T-helper 1 cell (primary cell): ENCODE measurements at places on chromosomes 3 and 15.

DNA sequence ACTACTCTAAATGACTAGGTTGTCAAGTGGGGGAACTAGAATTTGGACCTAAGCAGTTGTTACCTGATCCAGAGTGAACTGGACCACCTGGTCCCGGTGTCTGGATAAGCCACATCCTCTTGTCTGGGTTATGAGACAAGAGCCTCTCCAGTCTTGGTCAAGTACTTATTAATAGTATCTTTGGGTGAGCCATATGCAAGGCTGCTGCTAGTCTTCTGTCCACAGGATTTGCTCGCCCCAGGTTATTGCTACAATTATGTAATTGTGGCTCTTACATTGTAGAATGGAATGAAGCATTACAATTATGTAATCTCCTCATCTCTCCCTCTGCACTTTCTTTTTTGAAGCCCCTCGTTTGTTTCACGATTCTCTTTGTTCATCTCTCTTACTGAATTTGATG lies 24.0 kb upstream of the AGBL1 start:
- DNase-seq: no peak

GRCh38 chr15:95884276-95884675 lies 446.2 kb upstream of the NR2F2 start:
- DNase-seq: no peak

- no peak for DNase-seq
Measured at GRCh38 chr3:24963762-24964625, 464.1 kb upstream of the RARB start.

- no peak for DNase-seq
Measured at GRCh38 chr3:71872256-71872655, 87.3 kb upstream of the PROK2 start.
